T-cell (primary cell): ENCODE measurements at places on chromosomes 12 and 14. TPM values are rescaled to one million over a fixed set of nuclear protein-coding genes. Genes with fewer than 3 reads are reported as not detected.

DNA sequence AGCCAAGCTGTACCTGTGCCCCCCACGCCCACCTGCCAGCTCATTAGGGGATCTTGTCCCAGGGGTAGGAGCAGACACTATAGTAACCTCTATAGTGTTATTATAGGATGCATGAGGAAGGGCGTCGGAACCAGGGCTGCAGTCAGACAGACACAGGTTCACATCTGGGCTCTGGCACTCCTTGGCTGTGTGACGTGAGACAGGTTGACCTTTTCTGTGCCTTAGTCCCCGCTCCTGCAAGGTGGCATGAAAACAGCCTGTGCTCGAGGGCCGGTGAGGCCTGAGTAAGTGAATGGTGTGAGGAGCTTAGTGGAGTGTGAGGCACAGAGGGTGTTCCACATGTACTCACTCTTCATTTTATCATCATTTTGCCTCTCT lies 19.0 kb downstream of the ASB2 start:
- DNase-seq, result no peak
- peaks cover 40% of the 10 kb centered on the region for H3K4me1 ChIP-seq
- peaks cover 3% of the 10 kb centered on the region for H3K27me3 ChIP-seq
- no peak overlapping the region for H3K4me3 ChIP-seq
- H3K36me3 ChIP-seq, result no peaks in the 10 kb centered on the region
- H3K27ac ChIP-seq, result peak overlapping the region; percentile 36

GRCh38 chr14:73723797-73724661 lies 9.8 kb upstream of the PNMA1 start:
- no peak for DNase-seq
- H3K27me3 ChIP-seq, result no peaks in the 10 kb centered on the region
- H3K36me3 ChIP-seq, result peaks cover 37% of the 10 kb centered on the region

DNA sequence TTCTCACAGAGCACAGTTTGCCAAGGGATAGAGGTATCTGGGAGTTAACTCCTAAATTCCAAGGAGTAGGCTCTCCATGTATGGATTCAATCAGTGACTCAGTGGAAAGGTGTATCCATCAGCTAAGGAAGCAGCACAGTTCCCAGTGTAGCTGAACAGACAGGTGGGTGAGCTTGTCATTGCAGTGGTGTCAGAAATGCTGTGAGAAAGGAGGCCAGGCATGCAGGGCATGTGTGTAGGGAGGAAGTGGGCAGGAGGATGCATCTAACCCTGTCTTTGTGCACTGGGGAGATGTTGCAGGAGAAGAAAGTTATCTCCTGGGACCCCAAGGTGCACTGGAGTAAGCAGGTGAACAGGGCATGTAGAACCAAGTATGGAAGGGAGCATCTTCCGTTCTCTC lies 539.0 kb downstream of the VRK1 start:
- no peak for DNase-seq

The GLIPR1L1 gene
- total RNA-seq, result not detected

- H3K27me3 ChIP-seq, result no peaks in the 10 kb centered on the region
- no peak overlapping the region for H3K4me3 ChIP-seq
- DNase-seq, result no peak
- no peaks in the 10 kb centered on the region for H3K4me1 ChIP-seq
Measured at GRCh38 chr12:11840366-11840765, 190.9 kb downstream of the ETV6 start.

The BRMS1L gene
- 4.9 TPM for total RNA-seq

- DNase-seq, result peak; percentile 29
- H3K27ac ChIP-seq, result no peak overlapping the region
- no peaks in the 10 kb centered on the region for H3K27me3 ChIP-seq
- H3K36me3 ChIP-seq, result no peaks in the 10 kb centered on the region
- H3K4me3 ChIP-seq, result no peak overlapping the region
- H3K4me1 ChIP-seq, result no peaks in the 10 kb centered on the region
Measured at GRCh38 chr12:111024205-111024801, 103.9 kb upstream of the MYL2 start.

- H3K4me3 ChIP-seq, result no peak overlapping the region
- no peak overlapping the region for H3K27ac ChIP-seq
- no peaks in the 10 kb centered on the region for H3K27me3 ChIP-seq
- DNase-seq, result peak; percentile 27
Measured at GRCh38 chr14:72401632-72402376, 469.6 kb downstream of the RGS6 start.

GRCh38 chr12:17278946-17279345 lies 673.0 kb upstream of the LMO3 start:
- no peaks in the 10 kb centered on the region for H3K36me3 ChIP-seq
- DNase-seq, result no peak
- no peaks in the 10 kb centered on the region for H3K27me3 ChIP-seq
- no peaks in the 10 kb centered on the region for H3K4me1 ChIP-seq

GRCh38 chr12:65335981-65336380 lies 57.5 kb downstream of the MSRB3 start:
- no peak overlapping the region for H3K4me3 ChIP-seq
- H3K36me3 ChIP-seq, result no peaks in the 10 kb centered on the region
- H3K4me1 ChIP-seq, result no peaks in the 10 kb centered on the region
- peaks cover 6% of the 10 kb centered on the region for H3K27me3 ChIP-seq
- DNase-seq, result no peak
- H3K27ac ChIP-seq, result no peak overlapping the region

- H3K4me3 ChIP-seq, result no peak overlapping the region
- no peaks in the 10 kb centered on the region for H3K27me3 ChIP-seq
- no peaks in the 10 kb centered on the region for H3K4me1 ChIP-seq
- H3K27ac ChIP-seq, result no peak overlapping the region
- no peaks in the 10 kb centered on the region for H3K36me3 ChIP-seq
Measured at GRCh38 chr14:78448164-78449094, 278.3 kb downstream of the NRXN3 start.

GRCh38 chr14:24159777-24160498 lies 1.1 kb upstream of the IRF9 start:
- no peak for DNase-seq
- peaks cover 66% of the 10 kb centered on the region for H3K36me3 ChIP-seq
- H3K27me3 ChIP-seq, result no peaks in the 10 kb centered on the region

The BHLHE41 gene
- total RNA-seq, result 1.7 TPM

- DNase-seq, result no peak
- H3K4me3 ChIP-seq, result no peak overlapping the region
- no peaks in the 10 kb centered on the region for H3K4me1 ChIP-seq
- H3K27ac ChIP-seq, result no peak overlapping the region
- H3K36me3 ChIP-seq, result no peaks in the 10 kb centered on the region
Measured at GRCh38 chr14:68476212-68477109, 316.4 kb downstream of the ZFP36L1 start.
